ENCODE measurements at places on chromosomes 1 and 21.

DNA sequence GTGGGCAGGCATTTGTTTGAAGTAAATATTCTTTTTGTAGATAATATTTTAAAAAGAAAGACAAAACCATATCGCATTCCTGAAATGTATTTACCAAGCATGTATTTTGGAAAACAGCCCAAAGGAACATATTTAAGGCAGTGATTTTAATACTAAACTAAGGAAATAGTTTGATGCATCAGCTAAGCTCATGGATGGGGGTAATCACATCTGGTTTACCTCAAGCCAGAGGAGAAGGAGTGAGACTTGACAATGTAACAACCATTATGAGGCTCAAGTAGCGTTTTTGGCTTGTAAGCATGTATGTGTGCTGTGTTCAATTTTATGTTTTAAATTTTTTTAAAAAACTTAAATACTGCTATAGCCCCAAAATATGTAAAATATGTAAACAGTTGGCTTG lies 390.5 kb downstream of the DISC1 start:
- DNase-seq, result no peak

DNA sequence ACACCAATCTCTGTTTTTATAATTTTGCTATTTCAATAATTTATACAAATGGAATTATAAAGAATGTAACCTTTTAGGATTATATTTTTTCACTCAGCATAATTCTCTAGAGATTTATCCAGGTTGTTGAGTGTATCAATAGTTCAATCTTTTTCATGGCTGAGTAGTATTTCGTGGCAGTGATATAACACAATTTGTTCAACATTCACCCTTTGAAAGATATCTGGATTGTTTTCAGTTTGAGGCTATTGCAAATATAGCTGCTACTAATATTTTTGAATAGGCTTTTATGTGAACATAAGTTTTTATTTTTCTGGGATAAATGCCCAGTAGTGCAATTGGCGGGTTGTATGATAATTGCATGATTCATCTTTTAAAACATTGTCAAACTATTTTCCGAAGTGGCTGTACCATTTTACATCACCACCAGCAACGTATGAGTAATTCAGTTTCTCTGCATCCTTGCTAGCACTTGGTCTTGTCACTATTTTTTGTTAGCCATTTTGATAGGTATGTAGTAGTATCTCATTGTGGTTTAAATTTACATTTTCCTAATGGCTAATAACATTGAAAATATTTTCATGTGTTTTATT lies 55.6 kb upstream of the ABCD3 start:
- no peak for DNase-seq

DNA sequence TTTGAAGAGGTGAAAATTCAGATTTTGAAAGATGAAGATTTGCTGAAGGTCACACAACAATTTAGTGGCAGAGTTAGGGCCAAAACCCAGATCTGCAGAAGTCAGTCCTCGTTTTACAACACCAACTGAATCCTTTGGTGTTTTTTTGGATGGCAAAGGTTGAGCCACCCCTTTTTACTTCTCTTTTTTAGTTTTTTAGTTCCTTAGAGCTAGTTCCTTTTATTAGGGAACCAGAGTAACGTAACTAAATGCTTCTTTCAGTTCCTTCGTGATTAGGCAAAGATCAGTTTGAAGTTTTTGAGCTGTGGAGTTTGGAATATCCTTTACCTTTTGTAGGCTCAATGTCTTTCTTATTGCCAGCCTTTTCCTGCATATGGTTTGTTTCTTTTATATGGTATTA lies 67.9 kb upstream of the ARID1A start:
- no peak for DNase-seq

DNA sequence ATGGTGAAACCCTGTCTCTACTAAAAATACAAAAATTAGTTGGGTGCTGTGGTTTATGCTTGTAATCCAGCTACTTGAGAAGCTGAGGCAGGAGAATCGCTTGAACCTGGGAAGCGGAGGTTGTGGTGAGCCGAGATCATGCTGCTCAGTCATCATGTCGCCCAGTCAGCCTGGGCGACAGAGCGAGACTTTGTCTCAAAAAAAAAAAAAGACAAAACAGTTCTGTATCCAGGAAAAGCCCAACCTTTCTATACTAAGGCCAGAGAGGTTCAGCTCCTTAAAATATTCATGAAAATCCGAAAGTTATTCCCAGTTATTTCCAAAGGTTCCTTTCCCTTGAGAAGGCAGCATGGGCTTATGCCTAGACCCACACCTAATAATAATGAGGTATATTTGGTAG lies 4.2 kb downstream of the MRPL37 start:
- DNase-seq, result no peak

- DNase-seq, result no peak
These were observed 744 bp upstream of the WDR26 start for GRCh38 chr1:224435318-224435763.

- no peak for DNase-seq
These were observed 140.2 kb upstream of the KCNK1 start for GRCh38 chr1:233473549-233474204.

- DNase-seq, result peak; percentile 86
These were observed 30.9 kb downstream of the GPA33 start for GRCh38 chr1:167059045-167059808.

- DNase-seq, result no peak
These were observed 61.6 kb upstream of the SPAG17 start for GRCh38 chr1:118246646-118247045.

DNA sequence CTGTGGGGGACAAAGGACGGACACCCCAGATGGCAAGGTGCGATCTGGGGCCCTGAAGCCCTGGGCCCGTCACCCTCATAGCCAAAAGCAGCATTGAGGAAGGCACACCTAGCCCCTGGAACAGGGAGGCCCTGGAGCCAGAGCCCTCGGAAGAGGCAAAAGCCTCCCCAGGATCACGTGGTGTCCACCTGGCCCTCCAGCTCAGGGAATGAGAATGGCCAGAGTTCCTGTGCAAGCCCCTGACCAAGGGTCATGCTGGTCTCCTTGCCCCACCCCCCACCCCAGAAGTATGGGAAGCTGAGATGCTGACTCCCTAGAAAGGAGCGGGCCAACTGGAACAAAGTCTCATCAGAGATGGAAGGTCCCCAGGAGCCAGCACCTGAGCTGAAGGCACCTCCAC lies 1.0 kb upstream of the PDZK1IP1 start:
- DNase-seq, result no peak

GRCh38 chr1:86997538-86997937 lies 83.1 kb downstream of the HS2ST1 start:
- no peak for DNase-seq

- no peak for DNase-seq
These were observed 218.5 kb downstream of the DISC1 start for GRCh38 chr1:231844986-231845502.

GRCh38 chr21:41219498-41220207 lies 51.7 kb downstream of the BACE2 start:
- no peak for DNase-seq

Measured in NCI-H1694 (cell line).